ENCODE measurements at places on chromosomes 1 and 21.
A peak's percentile ranks its signal among the peaks of the same experiment; 100 is the strongest.

- DNase-seq, result no peak
Measured at GRCh38 chr1:203828002-203828401, 32.6 kb downstream of the ZBED6 start.

- no peak for DNase-seq
Measured at GRCh38 chr1:86429835-86430234, 5.9 kb downstream of the CLCA2 start.

GRCh38 chr1:37595440-37596181, at the start of gene GNL2:
Gene GNL2 (minus strand): TSS chr1:37595937. CDS start chr1:37595822, 115 bp downstream.
- peak; percentile 99 for DNase-seq

GRCh38 chr1:42002220-42002619, 83.5 kb upstream of the HIVEP3 start:
- DNase-seq, result no peak

DNA sequence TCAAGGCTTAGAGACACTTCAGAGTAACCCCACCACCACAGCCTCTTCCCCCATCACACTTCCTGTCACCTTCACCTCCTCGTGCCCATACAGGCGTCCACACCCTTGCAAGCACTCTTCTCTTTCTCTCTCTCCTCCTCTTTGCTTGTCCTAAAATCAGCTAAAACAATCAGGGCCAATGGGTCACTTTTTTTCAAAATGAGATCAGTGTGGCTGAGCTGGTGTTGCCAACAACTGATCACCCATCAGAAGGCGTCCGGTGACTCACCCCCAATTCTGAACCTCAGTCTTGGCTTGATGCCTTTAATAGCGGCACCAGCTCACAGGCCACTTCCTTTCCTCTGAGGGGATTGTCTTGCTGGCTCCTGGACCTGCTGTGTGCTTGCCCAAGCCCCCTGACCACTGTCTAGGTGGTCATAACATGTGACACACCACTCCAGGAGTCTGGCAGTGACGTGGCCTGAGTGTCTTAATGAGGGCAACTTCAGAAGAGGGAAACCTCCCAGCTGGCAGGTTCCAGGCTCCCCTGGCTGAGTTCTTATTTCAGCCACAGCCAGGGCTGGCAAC, 1.6 kb downstream of the DRAXIN start:
- DNase-seq, result no peak

- no peak for DNase-seq
Measured at GRCh38 chr1:67348586-67349252, 41.0 kb downstream of the IL12RB2 start.

GRCh38 chr1:153384958-153385580, 5.8 kb downstream of the S100A8 start:
- no peak for DNase-seq

DNA sequence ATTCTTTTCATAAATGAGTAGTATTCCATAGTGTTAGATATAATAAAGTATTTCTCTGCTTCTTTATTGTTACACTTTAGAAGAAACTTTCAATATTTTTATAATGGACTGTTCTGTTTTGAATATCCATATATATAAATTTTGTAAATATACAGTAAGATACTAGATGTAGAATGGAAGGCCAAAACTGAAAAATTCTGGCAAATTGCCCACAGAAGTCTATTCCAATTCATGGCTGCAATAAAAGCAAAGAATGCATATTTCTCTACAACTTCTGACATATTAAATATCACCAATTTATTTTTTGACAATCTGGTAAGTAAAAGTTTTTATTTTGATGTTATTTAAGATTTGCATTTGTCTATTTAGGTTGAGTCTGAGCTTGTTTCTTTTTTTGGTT, 532.5 kb downstream of the NCAM2 start:
- DNase-seq, result no peak

DNA sequence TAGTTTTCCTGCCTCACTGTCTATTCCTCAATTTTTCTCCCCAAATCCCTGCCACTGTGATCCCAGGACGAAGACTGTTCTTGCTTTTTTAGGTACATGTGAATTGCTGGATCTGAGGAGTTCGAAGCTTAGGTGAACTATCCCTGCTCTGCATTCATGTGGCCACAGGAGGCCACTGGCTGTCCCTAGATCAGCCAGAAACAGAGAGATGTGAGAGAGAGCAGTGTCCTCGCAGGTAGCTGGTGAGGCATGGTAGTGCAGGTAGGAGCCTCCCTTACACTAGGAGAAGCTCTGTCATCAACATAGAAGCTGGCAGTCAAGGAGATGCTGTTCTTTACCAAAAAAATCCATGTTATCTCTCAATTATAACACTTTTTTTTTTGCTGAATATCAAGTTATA, 71.5 kb downstream of the USP24 start:
- no peak for DNase-seq

- DNase-seq, result no peak
Measured at GRCh38 chr1:44045064-44045463, 13.8 kb upstream of the SLC6A9 start.

GRCh38 chr1:52233463-52233862, 91.6 kb downstream of the ZFYVE9 start:
- no peak for DNase-seq

GRCh38 chr1:230940848-230941247, 37.8 kb downstream of the TTC13 start:
- DNase-seq, result no peak

DNA sequence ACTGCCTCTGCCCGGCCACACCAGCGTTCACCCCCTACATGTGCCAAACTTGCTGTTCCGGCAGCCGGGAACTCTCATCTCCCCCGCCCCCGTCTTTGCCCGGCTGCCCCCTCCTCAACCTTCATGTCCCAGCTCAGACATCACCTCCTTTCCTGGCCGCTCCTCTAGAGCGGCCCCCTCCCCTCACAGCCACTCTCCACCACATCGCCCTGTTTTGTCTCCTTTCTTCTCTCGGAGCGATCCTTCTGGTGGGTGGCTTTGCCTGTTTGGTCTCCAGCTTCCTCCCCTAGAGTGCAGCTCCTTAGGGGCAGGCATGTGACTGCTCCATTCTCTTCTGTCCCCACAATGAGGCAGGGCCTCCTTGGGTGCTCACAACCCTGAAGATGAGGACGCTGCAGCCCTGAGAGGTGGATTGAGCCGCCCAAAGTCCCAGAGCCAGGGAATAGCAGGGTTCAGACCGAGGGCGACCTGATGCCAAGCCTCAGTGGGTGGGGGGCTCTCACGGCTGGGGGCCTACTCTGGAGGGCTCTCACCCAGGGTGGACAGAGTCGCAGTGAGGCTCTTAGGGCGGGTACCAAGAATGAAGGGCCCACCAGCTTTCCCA, 44.9 kb upstream of the ECE1 start:
- no peak for DNase-seq

DNA sequence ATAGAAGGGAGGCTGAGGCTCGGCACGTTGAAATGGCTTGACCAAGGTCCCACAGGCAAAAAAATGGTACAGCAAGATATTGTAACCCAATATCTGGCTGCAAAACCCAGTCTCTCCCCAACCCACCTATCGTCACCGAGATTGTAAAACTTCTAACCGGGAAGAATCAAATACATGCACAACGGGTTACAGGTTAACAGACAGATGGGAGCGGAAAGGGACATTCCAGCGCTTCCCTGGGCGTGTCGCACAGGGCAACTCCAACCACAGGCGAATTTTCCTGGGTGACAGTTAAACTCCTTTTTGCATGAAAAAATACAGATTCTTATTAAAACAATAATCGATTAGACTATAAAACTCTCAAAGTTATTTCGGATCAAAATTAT, 31.8 kb upstream of the JUN start:
- no peak for DNase-seq

- no peak for DNase-seq
Measured at GRCh38 chr1:1286313-1287261, 6.4 kb downstream of the SCNN1D start.

DNA sequence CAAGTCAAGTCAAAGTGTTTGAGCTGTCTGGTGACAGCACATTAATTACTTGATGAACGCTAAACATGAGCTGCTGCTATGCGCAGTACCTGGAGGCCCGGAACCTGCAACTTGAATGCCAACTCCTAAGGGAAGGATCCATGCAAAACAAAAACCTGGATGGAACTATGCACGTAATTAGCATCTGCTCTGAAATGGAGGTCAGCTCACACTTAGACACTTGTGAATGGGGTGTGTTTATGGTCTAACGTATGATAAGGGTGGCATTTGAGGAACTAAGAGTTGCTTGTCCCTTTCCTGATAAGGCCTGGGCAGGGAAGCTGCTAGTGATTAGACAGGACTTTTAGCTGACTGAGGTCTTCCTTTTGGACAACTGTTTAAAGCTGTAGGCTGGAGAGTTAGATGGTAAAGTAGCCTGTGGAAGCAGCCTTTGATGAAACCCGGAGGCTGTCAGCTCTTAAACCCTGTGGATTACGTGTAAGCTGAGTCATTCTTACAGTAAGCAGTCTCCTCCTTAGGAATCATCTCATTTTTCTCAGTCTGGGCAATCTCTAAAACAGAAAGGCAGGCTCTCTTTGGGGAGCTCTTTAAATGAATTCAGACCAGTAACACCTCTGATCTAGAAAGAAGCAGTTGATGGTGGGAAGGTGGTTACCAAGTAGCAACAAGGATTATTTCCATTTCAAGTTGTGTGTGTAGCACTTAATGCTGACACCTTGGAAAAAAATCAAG, 6.8 kb downstream of the TENT5C start:
- DNase-seq, result no peak

DNA sequence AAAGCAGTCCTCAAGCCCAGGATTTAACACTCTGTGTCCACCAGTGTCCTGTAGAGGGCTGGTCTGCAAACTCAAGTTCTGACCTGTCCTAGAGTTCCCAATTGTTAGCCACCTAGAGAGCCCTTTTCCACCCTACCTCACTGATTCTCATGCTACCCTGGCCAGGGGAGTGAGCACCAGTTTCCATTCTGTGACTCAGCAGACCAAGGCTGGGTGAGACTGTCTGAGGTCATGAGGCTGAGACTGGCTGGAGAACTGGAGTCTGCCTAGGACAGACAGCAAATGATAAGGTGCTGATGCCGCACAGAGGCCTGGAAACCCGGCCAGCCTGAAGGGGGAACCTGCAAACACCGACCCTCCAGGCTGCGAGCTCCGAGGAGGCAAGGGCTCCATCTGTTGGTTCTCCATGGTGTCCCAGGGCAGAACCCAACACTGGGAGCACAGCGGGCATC, 13.7 kb downstream of the GLIS1 start:
- no peak for DNase-seq

GRCh38 chr1:199447906-199448305, 579.6 kb upstream of the NR5A2 start:
- peak; percentile 70 for DNase-seq

DNA sequence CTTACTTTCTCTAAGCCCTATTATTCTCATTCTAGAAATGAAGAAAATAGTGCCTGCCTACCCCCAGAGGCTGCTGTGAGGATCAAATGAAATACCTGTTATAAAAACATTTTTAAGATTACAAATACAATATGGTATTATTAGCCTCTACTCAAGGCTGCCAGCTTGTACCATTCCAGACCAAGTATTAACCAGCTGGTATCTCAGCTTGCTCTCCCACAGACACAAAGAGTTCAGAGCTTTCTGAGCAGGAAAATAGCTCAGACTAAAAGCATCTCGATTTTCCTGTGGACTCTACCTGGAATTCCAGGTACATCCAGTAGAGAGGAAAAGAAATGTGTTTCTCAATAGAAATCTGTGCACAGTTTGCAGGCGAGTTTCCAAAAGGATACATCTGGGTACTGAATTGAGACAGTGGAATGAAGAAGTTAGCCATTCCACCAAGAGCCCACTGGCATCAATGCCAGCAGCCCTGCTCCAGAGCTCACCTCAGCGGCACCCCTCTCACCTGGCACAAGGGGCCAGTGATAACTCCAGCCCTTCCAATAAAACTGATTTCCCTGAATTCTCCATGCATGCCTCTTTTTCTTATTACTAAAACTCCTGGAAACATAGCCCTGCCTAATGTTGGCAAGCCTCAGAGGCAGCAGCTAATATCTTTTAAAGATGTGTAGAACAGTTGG, 31.0 kb downstream of the TGFBR3 start:
- no peak for DNase-seq

DNA sequence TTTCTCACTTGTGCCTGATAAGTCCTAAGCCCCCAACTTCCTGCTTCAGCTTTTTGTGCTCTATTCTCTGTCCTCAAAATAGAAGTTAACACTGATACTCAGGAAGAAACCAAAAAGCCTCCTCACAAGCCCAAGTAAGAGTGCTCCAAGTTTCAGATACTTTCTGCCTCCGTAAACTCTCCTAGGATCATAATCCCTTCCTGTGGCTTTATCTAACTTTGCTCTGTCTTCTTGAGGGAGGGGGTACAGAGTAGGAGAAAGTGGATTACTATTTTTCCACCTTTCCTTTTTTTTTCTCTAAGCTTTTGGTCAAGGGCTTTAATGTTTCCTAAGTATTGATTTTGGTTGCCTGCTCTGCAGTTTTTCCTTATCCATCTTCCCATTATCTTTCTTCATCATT, 54.6 kb downstream of the DPH5 start:
- no peak for DNase-seq

DNA sequence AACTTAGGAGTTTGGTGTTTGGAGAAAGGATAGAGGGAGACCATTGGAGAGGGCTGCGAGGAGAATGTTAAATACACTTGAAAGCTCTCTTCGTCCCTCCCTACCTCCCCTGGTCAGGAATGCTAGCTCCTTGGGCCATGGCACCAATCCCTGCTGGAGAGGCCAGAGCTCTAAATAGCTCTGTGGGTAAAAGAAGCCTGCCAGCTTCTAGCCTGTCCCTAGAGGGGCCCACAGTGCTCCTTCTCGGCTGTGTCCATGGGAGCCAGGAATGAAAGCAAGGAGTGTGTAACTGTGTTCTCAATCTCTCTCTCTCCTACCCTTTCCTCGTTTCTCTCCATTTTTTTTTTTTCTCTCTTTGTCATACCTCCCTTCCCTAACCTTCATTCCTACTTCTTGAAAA, at the start of gene CCDC190:
CCDC190 (minus strand) TSS at position 75 of the 400 bp plus-strand sequence. CDS start 1,529 bp downstream, outside the sequence.
- DNase-seq, result no peak

DNA sequence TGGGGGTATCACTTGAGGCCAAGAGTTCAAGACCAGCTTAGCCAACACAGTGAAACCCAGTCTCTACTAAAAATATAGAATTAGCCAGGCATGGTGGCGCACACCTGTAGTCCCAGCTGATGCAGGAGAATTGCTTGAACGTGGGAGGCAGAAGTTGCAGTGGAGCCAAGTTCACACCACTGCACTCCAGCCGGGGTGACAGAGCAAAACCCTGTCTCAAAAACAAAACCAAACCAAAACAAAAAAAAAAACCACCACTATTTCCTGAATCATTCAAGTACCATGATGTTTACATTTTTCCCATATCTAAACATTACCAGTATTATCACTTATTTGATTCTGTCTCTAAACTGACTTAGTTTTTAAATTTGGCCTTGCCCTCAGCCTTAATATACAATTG, 29.5 kb downstream of the TUT4 start:
- no peak for DNase-seq

Measured in posterior cingulate gyrus (tissue), 11 donors.